ENCODE measurements at places on chromosomes 6 and 20.
A peak's percentile ranks its signal among the peaks of the same experiment; 100 is the strongest.

GRCh38 chr20:1489325-1489724, 1.9 kb downstream of the SIRPB2 start:
- no peak for DNase-seq

- no peak for DNase-seq
These were observed 5.9 kb downstream of the OSTM1 start for GRCh38 chr6:108068618-108069017.

GRCh38 chr20:4065391-4065844, 50.1 kb upstream of the RNF24 start:
- no peak for DNase-seq

GRCh38 chr6:65075705-65076230, 631.3 kb downstream of the EYS start:
- no peak for DNase-seq

DNA sequence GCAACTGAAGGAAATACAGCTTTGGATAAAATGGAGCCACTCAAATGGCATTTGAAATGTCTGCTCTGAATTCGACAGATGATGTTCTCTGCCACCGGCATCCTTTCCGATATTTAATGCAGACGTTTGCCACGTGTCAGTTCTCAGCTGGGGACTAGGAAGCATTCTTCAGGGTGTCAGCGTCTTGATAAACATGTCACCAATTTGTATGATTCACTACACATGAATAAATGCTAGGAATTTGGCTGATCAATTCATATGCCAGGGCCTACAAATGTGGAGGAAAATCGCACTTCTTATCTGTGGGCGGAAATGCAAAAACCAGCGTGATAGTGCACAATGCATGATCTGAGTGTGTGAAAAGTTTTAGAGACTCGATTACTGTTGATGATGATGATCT, 169.5 kb downstream of the SLC24A3 start:
- DNase-seq, result no peak

- no peak for DNase-seq
These were observed 155.0 kb downstream of the TMEM200A start for GRCh38 chr6:130520801-130521200.

GRCh38 chr20:40890635-40891034, 138.0 kb upstream of the TOP1 start:
- no peak for DNase-seq

DNA sequence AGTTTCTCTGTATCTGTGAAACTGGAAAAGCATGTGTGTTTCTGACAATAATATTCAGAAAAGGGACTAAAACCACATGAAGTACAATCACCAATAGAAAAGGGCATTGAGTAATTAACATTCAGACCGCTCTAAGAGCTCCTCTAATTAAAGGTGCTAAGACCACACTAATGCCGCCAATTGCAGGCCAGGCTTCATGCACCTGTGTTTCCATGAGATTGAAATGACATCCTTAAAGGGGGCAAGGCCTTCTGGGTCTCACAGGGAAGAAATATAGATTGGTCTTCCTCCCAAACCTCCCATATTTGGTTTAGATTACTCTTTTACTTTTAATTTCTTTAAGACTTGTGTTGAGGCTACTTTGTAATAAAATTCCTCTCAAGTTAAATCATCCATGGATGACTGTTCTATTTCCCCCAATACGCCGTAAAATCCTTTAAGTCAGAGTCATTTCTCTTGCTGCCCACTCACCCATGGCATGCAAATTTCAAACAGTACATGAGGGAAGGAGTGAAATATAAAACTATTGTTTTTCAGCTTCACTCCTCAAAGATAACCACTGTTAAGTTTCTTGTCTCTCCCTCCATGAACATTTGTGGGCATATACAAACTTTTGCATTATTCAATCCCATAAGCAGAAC, 110.6 kb downstream of the UBE3D start:
- DNase-seq, result peak; percentile 46

DNA sequence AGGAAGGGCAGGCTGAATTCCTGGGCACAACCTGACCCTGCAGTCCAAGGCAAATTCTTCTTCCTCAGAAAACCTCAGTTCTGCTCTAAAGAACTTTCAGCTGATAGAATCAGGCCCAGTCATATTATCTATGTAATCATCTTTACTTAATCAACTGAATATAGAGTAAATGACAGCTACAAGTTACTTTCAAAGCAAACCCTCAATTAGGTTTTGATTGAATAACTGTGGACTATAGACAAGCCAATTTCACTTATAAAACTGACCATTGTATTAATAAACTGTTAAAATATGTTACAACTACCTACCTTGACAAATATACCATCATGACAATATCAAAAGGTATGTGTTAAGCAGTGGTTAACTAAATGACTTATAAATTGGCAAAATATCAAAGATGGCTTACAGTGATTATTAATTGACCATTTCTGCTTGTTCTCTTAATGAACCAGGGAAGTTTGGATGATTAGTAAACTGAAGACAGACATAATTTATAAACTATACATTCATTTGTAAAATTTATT, 46.1 kb upstream of the ADGRF5 start:
- peak; percentile 19 for DNase-seq

- no peak for DNase-seq
These were observed 63.7 kb downstream of the PRR18 start for GRCh38 chr6:166244353-166245045.

DNA sequence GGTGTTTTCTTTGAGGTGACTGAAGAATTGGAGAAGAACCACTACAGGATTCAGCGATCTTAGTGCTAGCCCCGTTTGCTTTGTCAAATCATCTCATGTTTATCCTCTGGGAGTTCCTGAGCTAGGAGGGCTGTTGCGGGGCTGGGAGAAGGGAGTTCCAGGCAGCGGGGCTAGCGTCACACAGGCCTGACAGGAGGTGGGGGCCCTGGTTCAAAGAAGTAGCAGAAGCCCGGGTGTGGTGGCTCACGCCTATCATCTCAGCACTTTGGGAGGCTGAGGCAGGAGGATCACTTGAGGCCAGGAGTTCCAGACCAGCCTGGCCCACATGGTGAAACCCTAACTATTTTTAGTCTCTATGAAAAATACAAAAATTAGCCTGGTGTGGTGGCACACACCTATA, 33.2 kb upstream of the SULF2 start:
- DNase-seq, result no peak

DNA sequence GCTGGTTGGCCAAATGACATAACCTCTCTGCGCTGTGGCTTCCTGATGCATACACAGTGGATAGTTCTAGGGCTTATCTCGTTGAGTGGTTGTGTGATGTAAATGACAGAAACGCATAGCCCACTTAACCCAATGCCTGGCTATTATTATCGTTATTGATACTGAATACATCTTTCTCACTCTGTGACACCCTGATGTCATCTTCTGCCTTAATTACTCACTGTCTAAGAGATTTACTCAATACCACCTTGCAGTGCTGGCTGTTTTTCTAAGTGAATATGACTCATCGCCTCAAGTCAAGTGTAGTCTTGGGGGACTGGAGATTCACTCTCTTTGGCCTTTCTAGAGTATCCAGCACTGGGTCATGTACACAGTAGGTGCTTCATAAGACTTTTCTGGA, 73.6 kb downstream of the NDUFAF5 start:
- peak; percentile 40 for DNase-seq

GRCh38 chr6:43796903-43797890, 27.2 kb downstream of the VEGFA start:
- no peak for DNase-seq

GRCh38 chr6:4814212-4814611, 38.0 kb downstream of the CDYL start:
- no peak for DNase-seq

DNA sequence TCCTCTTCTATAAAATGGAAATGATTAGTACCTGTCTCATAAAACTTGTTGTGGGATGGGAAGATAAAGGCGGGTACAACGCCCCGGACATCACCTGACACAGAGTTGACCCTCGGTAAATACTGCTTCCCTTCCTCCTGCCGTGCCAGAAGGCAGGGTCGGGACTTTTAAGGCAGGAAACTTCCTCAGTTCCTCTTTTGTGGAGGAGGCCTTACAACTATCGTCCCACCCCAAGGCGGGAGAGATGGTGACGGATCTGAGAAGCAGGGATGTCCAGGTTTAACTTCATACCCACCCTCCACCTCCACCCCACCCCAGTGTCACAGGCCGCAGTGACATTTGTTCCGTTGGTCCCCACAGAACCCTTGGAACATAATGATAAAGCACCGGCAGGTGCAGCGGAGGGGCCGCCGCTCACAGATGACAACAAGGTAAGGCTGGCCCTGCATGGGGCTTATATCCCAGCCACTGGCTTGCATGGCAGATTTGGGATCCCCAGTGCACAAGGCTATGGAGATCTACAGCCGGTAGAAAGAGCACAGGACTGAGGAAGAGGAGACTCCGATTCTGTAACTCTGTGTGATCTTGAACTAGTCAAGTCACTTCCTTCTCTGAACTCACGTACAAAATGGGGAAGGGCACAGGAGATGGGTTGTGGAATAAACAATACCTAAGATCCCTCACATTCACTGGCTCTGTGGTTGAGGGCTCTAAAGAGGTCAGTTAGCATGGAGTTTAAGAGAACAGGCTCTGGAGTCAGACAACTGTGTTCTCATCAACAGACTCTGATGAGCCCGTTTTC, 764 bp downstream of the DNTTIP1 start:
- DNase-seq, result no peak
